ENCODE measurements at places on chromosomes 5 and 9.

DNA sequence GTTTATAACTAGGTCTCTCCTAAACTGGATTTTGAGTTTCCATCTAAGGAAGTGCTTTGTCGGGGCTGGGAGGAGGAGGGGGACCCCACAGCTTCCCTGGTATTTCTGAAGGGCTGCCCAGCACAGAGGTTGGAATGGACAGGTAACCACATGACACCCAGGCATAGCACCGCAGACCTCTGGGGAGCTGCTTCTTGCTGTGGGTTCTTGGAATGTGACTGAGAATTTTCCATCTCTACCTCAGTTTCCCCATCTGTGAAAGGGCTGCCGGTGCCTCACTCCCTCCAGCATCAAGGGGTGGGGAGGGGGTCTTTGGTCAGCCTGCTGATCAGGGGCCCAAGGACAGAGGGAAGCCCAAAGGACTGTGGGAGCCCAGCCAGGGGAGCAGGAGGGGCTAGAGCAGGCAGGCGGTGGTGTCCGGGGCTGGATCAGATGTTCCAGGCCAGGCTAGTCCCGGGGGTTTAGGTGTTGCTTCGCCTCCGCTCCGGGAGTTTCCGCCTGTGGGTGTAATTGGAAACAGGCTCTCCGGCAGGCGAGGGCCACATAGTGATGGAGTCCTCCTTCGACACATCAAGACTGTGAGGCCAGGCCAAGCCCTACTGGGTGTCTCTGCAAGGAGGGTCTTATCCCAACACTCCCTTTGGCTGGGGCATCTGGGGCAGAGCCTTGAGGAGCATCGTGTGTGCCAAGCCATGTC is 3.3 kb downstream of the OLFML2A start:
- DNase-seq = no peak

GRCh38 chr5:4230471-4230785 is 634.8 kb downstream of the IRX1 start:
- DNase-seq = no peak

- DNase-seq = no peak
Measured at GRCh38 chr5:75522542-75522941, 10.9 kb downstream of the POLK start.

- DNase-seq = no peak
Measured at GRCh38 chr5:155017610-155018009, 4.1 kb downstream of the KIF4B start.

- no peak for DNase-seq
Measured at GRCh38 chr9:26983340-26983739, 22.1 kb downstream of the LRRC19 start.

DNA sequence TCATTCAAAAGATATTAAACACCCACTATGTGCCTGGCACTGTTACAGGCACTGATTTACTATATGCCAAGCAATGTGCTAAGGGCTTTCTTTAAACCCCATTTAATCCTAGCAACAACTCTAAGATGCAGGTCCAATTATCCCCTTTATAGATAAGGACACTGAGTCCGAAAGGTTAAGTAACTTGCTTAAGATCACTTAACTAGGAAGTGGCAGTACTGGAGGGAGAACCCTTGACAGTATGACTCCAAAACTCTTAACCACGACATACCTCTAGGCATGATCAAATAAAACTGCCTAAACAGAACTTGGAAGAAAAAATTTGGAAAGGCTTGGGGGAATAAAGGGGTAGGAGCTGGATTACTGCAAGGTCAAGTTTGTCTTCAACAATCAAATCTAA is 1.7 kb downstream of the RAB14 start:
- DNase-seq = no peak

DNA sequence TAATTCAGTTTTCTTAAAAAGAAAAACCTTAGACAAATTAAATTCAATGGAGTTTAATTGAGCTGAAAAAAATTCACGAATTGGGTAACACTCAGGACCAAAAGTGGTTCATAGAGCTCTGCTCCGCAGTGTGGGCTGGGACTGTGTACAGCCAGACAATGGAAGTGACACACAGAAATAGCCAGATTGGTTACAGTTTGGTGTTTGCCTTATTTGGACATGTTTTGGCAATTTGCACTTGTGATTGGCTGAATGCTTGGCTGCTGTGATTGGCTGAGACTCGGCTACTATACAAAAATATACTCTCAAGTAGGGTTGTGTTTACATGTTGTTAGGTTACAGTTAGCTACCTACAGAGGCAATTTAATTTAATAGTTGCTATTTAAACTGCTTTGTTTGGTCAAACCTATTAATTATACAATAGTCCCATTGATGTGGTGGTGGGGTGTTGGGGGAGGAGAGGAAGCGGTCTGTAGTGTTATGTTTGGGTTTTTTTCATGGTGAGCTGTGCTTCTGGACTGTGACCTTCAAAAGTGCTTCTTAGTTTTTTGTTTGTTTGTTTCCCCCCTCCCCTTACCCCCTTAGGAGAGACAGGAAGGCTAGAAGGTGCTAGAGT is 95.2 kb downstream of the CNTLN start:
- no peak for DNase-seq

DNA sequence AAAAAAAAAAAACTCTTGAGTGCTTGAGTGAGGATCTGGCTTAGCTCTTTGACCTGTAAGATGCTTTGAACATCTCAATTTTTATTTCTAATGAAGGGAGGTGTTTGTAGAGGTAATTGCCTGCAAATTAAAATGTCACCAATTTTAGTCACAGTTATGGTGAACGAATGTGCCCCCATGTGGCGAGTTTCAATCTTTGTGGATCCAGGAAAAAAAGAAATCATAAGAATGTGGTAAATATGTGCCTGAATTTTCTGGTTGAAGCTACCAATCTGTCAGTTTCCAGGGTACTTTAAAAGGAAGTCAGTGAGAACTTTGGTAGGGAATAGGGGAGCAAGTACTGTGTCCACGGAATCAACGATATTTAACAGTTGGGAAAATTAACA is 1772.4 kb upstream of the CDH9 start:
- DNase-seq = no peak

- no peak for DNase-seq
Measured at GRCh38 chr5:149904977-149905376, 39.6 kb downstream of the PDE6A start.

GRCh38 chr5:144198386-144198785 is 27.7 kb downstream of the KCTD16 start:
- no peak for DNase-seq

DNA sequence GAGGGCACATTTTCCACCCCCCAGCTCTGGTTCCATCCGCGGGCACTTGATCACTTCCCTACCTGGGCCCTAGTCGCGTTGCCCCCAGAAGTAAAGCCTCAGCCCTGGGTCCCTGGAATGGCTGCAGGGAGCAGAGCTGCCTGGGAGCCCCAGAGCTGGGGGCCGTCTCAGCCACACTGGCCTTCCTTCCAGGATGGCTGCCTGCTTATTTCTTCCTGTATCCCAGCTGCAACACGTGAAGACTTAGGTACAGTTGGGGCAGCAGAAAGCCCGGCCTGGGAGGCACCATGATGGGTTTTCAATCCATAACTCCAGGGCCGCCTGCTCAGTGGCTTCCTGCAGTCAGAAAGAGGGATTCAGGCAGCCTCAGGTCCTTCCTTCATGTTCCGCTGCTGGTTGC is 232.3 kb downstream of the IRX2 start:
- no peak for DNase-seq

DNA sequence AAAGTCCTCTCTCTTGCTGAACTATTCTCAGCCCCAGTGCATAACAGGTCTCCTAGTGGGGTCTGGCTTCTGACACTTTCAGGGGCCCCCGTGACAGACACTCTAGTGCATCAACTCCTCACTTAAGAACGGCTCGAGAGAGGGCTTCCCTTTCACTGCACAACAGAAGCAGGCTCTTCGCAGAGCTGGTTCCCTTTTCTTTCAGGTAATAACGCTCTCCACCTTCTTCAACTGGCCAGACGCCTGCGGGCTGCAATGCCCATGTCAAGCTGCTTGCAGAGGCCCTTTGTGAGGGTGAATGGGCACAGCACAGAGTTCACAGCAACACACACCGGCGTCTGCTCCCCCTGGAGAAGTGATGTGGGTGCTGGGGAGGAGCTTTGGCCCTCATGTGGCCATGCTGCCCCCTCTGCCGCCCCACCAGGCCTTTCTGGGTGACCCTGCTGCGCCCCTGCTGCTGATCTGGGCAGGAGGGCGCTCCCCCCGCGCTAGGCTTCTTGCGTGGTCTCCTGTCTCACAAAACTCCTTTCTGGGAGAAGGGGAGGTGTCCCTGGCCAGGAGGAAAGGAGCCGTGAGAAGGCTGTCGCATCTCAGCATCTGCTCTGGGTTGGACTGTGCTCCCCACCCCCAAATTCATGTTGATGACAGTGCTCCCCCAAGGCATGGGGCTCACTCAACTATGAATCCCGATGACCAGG is 2.4 kb downstream of the MRPL36 start:
- DNase-seq = no peak

- no peak for DNase-seq
Measured at GRCh38 chr5:102511666-102512065, 12.9 kb upstream of the SLCO6A1 start.

DNA sequence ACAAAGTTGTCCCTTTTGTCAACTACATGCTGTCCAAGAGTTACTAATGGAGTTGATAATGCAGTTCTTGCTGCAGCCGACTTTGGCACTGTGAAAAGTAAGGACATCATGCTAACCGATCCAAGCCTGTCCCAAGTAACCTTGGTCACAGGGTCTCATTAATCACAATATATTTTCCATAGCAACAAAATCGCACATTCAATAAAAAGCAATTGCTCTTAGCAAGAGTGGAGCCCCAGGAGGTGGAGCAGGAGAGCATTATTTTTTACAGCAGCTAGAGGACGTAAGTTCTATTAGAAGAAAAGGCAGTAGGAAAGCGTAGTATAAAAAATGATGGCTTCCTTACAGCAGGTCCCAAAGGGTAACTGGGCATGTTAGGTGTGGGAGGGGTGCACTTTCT is 570.3 kb downstream of the EBF1 start:
- DNase-seq = no peak

Data from bone marrow (tissue), 2 donors.